ENCODE measurements at places on chromosomes 2 and 18.

- no peak for DNase-seq
These were observed 262.4 kb upstream of the CHST9 start for GRCh38 chr18:27447451-27447881.

- no peak for DNase-seq
These were observed 37.2 kb downstream of the FEZ2 start for GRCh38 chr2:36560726-36561125.

GRCh38 chr2:128594953-128595677, 276.4 kb upstream of the HS6ST1 start:
- DNase-seq: no peak

DNA sequence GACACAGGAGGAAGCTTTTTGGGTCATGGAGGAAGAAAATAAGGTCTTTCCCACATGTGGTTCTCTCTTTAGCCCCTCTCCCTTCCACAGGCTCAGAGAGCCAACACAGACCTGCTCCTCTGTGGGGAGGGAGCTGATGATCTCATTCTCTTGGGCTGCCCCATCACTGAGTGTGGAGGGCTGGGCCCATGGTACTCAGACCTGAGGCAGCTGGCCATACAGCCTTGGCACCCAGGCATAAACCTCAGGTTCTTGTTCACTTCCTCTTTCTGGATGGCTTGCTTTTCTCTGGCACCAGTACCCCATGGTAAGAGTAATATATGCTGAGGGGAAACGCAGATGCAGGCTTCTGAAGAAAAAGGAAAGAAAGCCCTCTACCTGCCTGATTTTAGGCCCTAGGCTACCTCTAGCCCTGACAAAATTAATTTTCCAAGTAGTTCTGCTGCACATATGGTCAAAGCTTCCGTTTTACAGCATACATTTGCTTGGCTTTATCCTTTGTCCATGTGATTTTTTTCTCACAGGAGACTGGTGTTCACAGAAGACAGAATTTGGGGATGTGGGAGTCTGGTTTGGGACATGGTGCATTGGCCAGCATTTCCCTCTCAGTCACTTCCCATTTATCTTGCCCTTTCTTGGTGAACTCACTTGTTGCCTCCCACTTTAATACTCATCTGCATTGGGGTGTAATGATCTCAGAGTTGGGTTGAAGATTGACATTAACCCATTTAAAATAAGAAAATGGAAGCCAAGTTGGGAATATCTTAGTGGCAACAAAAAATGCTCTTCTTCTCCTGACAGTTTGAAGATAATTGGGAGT, 11.1 kb downstream of the DHRS9 start:
- peak; percentile 40 for DNase-seq

GRCh38 chr2:107932979-107933378, 53.3 kb upstream of the SLC5A7 start:
- no peak for DNase-seq

DNA sequence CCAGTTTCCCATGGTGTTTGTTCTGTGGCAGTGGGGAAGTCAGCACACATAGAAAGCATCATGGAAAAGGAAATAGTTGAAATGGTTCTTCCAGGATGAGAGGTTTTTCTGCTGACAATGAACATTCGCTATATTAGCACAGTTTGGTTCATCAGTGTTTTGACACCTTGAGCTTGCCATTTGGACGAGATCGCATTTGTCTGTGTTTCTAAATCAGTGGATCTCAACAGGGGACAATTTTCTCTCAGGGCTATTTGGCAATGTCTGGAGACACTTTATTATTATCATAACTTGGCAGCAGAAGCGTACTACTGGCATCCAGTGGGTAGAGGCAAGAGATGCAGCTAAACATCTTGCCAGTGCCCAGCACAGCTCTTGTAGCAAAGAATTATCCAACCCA, 74.6 kb downstream of the CD8B2 start:
- no peak for DNase-seq

- DNase-seq: no peak
These were observed 114.0 kb upstream of the GLS start for GRCh38 chr2:190766595-190766994.

DNA sequence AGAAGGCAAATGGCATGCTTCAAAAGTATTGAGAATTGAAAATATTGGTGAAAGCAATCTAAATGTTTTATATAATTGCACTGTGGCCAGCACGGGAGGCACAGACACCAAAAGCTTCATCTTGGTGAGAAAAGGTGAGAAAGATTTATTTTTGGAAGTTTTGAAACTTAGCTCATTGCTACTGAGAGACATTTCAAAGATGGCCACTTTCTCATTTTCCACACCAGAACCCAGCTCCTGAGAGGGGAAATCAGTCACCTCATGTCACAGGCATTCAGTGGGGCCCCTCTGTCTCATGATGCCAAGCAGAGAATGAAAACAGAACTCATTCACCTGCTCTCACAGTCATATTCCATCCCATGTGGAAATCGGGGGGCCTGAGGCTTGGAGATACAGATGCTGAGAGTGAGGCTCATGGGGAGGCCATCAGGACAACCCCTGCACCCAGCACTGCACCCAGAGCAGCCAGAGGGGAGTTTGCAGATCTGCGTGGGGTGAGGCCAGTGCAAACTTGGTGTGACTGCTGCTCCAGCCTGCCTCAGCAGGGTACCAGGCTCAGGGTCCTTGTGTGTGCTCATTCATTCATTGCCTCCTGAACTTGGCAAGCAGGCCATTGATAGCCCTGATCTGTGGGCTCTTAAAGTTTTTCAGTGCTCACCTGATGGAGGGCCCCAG, 31.4 kb downstream of the IL18R1 start:
- DNase-seq: no peak

- no peak for DNase-seq
These were observed 123.1 kb upstream of the ARL4C start for GRCh38 chr2:234620018-234620417.

GRCh38 chr2:37421686-37422085, 77.3 kb downstream of the QPCT start:
- DNase-seq: no peak

- no peak for DNase-seq
These were observed 64.8 kb downstream of the BCL2L11 start for GRCh38 chr2:111185361-111186022.

DNA sequence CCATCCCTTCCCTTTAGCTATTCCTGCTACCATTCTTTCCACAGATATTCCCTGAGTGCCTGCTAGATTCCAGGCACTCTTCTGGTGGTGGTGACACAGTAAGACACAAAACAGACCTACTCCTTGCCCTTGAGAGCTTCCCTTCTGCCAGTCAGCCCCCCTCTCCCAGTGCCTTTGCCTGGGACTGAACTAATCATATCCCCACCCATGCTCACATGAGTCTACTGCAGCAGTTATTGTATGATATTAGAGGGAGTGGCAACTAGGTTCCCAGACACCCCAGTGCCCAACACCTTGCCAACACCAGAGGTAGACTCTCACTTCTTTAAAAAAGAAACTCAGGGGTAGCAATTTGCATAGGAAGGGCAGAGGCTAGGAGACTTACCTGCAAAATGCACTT, 7.2 kb upstream of the LBH start:
- DNase-seq: no peak

GRCh38 chr2:16824472-16824871, 158.8 kb upstream of the CYRIA start:
- DNase-seq: no peak

GRCh38 chr2:64698668-64699444, 45.1 kb upstream of the SERTAD2 start:
- no peak for DNase-seq

- DNase-seq: no peak
These were observed 65.3 kb upstream of the GLI2 start for GRCh38 chr2:120670371-120670770.

DNA sequence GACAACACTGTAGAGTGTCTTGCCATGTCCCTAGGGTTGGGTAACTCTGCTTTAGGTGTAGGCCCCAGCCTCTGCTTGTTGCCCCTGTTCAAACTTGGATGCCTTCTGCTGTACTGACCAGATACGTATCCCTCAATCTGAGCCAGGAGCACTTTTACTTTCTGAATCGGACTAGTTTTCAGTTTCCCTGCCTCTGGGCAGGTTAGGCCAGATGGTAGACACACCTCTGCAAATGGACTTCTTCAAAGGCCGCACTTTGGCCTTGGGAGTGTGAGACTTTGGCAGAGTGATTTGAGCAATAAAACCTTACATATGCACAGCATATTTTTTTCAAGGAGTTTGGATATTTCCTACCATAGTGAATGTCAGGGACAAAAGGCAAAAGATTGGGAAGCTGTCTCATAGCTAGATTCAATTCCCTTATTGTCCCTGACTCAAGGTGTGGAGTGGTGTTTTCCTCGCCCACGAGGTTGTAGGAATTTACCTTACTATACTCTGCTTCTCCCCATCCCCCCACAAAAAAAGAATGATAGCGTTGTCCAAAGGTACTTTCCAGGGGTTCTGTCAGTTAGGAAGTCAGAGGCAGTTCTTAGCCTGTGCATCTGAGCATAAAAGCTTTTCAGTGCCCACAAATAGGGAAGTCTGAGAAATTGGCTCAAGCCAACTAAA, 15.3 kb upstream of the PARD3B start:
- DNase-seq: no peak

- DNase-seq: no peak
These were observed 1.2 kb downstream of the ERMN start for GRCh38 chr2:157324331-157324843.

Measured in CD4-positive, alpha-beta T cell treated with Interferon gamma for 1 hour (primary cell).